Osteoblast (primary cell): ENCODE measurements at places on chromosomes 3 and 15. TPM values are rescaled to one million over a fixed set of nuclear protein-coding genes. Genes with fewer than 3 reads are reported as not detected.

DNA sequence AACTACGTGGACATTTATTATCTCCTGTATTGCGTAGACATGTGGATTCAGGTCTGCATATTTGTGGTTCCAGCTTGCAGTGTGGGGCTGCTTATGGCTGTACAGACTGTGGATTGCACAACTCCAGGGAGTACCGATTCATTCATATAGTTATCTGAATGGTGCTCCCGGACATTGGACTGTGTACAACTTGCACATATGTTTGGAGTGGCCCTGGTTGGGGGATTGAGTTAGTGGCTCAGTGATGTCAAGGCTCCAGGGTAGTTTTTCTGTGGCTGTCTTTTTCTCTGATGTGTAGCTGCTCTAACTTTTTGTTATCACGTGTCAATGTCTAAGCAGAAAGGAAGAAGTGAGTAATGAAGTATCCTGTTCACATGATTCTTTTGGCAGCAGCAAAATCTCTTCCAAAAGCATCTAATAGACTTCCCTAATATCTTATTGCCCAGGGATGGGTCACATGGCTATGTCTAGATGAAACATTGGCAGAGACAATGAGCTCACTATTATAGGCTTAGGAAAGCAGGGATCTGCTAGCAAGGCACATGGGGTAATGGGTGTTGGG is 15.8 kb downstream of the ST3GAL6 start:
- peak; percentile 84 for DNase-seq
- H3K36me3 ChIP-seq, result no peaks in the 10 kb centered on the region
- H3K27me3 ChIP-seq, result no peaks in the 10 kb centered on the region
- peak overlapping the region; percentile 13 for H3K4me3 ChIP-seq
- H3K4me1 ChIP-seq, result peaks cover 54% of the 10 kb centered on the region
- peak overlapping the region; percentile 84 for H3K27ac ChIP-seq

CACNA2D3 gene
- under 0.01 and 0.36 TPM in 2 replicates for total RNA-seq

- H3K4me1 ChIP-seq, result no peaks in the 10 kb centered on the region
- H3K27ac ChIP-seq, result no peak within 1 kb of the TSS
- H3K27me3 ChIP-seq, result peaks cover 29% of the 10 kb centered on the region
- H3K4me3 ChIP-seq, result no peak within 1 kb of the TSS
- H3K36me3 ChIP-seq, result no peaks in the 10 kb centered on the region
Observed at GRCh38 chr3:156120528-156121251, at the start of gene KCNAB1. TSS of gene KCNAB1 (plus strand) at chr3:156120578.

TPRG1 gene
- total RNA-seq, result 3.5 and 6.5 TPM in 2 replicates

SNX4 gene
- 34.5 and 36.2 TPM in 2 replicates for total RNA-seq

GRCh38 chr3:25094932-25095685 is 333.0 kb upstream of the RARB start:
- no peak overlapping the region for H3K27ac ChIP-seq
- no peaks in the 10 kb centered on the region for H3K4me1 ChIP-seq
- no peak overlapping the region for H3K4me3 ChIP-seq
- no peak for DNase-seq

DNA sequence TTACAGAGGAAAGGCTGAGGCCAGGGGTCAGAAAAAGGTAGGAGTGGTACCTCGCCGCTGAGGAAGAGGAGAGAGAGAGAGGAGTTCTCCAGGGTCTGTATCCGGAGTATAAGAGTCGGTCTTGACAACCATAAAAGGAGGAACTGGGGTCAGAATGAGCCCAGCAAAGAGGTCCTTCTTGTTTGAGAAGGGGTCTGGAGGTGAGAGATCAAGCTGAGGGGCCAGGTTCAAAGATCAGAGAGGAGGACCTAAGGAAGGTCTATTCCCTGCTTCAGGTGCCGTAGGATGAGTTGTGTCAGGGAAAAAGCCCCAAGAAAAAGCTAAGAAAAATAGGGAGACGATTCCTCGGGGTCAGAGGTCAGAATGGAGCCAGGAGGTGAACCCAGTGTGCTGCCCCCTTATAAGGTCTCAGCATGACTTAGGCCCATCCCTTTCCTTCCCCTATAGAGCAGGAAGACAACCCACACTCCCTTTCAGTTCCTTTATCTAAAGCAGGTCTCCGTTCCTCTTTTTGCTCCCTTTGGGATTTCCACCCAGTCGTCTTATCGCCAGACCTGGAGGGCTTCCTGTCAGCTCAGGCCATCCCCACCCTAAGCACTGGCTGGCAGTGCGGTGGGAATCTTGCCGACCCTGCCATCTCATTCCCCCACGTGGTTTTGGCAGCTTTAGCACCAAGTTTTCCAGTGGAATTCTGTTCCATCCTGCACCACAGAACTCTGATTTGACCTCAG is 651 bp downstream of the MTMR14 start:
- H3K27ac ChIP-seq, result peak overlapping the region; percentile 69
- DNase-seq, result peak; percentile 81
- no peaks in the 10 kb centered on the region for H3K27me3 ChIP-seq
- H3K36me3 ChIP-seq, result peaks cover 22% of the 10 kb centered on the region

DNA sequence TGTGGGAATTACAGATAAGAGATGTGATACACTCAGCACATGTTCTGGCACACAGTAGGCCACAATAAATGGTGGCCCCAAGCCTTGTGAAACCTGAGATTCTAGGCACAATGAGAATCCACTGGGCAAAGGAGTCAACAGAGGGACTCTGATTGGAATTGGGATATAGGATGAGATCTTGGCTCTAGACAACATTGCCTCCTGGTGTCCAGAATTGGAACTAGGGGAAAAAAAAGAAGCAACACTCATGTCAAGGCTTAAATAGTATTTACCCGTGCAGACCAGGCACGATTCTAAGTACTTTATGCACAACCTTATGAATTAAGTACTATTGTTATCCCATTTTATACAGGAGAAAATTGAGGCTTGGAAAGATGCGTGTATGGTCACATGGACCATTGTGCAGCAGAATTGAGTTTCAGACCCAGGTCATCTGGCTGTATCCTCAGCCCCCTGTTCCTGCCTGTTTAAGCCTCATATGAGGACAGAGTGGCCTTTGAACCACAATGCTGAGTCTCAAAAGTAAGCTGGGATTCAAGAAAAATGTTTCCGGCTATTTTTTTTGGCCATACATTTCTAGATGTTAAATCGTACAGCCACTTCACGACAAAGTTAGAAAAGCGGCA is 124.8 kb downstream of the SV2B start:
- peak; percentile 72 for DNase-seq
- no peak overlapping the region for H3K4me3 ChIP-seq
- no peaks in the 10 kb centered on the region for H3K27me3 ChIP-seq
- no peaks in the 10 kb centered on the region for H3K4me1 ChIP-seq
- no peak overlapping the region for H3K27ac ChIP-seq

- no peak for DNase-seq
- H3K36me3 ChIP-seq, result no peaks in the 10 kb centered on the region
- peaks cover 63% of the 10 kb centered on the region for H3K27me3 ChIP-seq
- H3K4me3 ChIP-seq, result no peak overlapping the region
- no peaks in the 10 kb centered on the region for H3K4me1 ChIP-seq
- no peak overlapping the region for H3K27ac ChIP-seq
Observed at GRCh38 chr3:10524799-10525301, 19.5 kb upstream of the ATP2B2 start.

EEFSEC gene
- 4.4 and 5.1 TPM in 2 replicates for total RNA-seq

DNA sequence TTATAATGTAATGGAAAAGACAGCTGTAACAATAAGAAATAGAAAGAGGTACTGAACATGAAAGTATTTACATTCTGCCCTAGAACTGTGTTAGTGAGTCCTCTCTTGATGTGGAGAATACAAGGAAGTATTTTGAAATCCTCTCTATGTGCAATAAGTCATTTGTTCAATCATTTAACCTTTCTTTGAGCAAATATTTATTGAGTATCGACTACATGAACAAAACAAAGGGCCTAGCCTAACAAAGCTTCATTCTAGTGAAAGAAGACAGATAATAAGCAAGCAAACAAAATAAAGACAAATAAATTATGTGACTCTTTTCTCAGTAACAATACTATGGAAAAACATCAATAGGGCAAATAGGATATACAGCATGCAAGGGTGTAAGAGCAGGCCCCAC is 354.9 kb upstream of the ATP11B start:
- H3K27me3 ChIP-seq, result no peaks in the 10 kb centered on the region
- no peak overlapping the region for H3K27ac ChIP-seq
- H3K4me1 ChIP-seq, result no peaks in the 10 kb centered on the region
- H3K36me3 ChIP-seq, result no peaks in the 10 kb centered on the region

- H3K4me1 ChIP-seq, result peaks cover 25% of the 10 kb centered on the region
- peak overlapping the region; percentile 53 for H3K27ac ChIP-seq
- H3K27me3 ChIP-seq, result no peaks in the 10 kb centered on the region
- no peak overlapping the region for H3K4me3 ChIP-seq
- H3K36me3 ChIP-seq, result no peaks in the 10 kb centered on the region
- DNase-seq, result peak; percentile 32
Observed at GRCh38 chr3:190064112-190064511, 56.6 kb downstream of the P3H2 start.

PPM1L gene
- 2.4 and 4.3 TPM in 2 replicates for total RNA-seq

DNA sequence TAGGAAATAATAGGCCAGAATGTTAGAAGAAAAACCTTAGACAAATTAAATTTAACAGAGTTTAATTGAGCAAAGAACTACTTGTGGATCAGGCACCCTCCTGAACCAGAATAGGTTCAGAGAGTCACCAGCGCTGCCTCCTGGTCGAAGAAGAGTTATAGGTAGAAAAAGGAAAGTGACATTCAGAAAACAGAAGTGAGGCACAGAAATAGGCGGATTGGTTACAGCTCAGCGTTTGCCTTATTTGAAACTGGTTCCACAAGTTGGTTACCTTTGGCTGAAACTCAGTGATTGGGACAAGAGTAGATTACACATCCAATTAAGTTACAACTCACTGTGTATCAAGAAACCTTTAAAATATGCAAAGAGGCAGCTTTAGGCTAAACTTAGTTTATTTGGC is 4.4 kb downstream of the AADAC start:
- peaks cover 4% of the 10 kb centered on the region for H3K4me1 ChIP-seq
- no peak for DNase-seq
- no peak overlapping the region for H3K4me3 ChIP-seq
- H3K36me3 ChIP-seq, result no peaks in the 10 kb centered on the region
- H3K27me3 ChIP-seq, result no peaks in the 10 kb centered on the region
- no peak overlapping the region for H3K27ac ChIP-seq

DNA sequence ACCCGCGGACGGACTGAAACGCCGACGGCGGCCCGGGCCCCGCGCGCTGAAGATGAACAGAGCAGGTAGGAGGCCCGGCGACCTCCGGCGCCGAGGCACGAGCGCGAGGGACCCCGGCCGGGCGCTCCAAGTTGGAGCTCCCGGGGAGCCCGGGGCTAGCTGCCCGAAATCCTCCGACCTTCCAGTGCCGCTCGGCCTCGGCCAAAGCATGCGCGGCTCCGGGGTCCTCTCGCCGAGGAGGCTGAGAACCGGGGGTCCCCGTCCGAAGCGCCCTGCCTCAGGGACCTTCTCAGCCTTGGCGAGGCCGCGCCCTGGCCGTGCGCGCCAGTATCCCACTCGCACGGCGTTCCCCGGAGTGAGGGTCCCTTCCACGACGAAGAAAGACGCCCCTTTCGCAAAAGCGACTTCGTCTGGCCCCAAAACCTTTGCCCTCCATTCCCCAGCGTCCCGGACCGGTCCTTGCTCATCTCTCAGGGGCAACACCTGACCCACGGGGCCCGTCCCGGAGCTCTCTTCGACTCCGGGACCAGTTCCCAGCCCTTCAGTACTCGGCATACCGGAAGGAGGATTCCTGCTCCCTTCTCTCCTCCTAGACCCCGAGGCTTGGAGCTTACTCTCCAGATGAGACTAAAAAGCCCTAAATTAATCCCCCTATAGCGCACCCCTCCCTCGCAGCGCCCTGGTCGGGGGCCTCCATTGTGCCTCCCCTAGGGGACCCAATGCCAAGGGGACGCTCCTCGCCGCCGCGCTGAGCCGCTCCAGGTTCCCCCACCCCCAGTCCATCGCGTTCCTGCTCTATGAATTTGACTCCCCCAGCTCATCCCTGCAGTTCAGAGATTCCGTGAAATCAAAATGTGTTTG is 7.7 kb upstream of the FGD5 start:
- peaks cover 37% of the 10 kb centered on the region for H3K27me3 ChIP-seq
- no peak for DNase-seq
- no peaks in the 10 kb centered on the region for H3K36me3 ChIP-seq
- no peak overlapping the region for H3K27ac ChIP-seq

- DNase-seq, result peak; percentile 76
- H3K27ac ChIP-seq, result peak overlapping the region; percentile 92
- H3K36me3 ChIP-seq, result peaks cover 12% of the 10 kb centered on the region
- no peaks in the 10 kb centered on the region for H3K27me3 ChIP-seq
Observed at GRCh38 chr3:132543011-132543739, 53.9 kb upstream of the ACKR4 start.

- DNase-seq, result no peak
- H3K27ac ChIP-seq, result peak overlapping the region; percentile 12
- H3K4me1 ChIP-seq, result peaks cover 95% of the 10 kb centered on the region
Observed at GRCh38 chr15:60386615-60387014, 11.2 kb downstream of the ANXA2 start.

CXCR6 gene
- not detected in 2 replicates for total RNA-seq

GRCh38 chr3:40842714-40843113 is 318.0 kb downstream of the ZNF621 start:
- no peaks in the 10 kb centered on the region for H3K4me1 ChIP-seq
- no peaks in the 10 kb centered on the region for H3K36me3 ChIP-seq
- H3K27ac ChIP-seq, result no peak overlapping the region
- no peaks in the 10 kb centered on the region for H3K27me3 ChIP-seq
- DNase-seq, result no peak

CYP8B1 gene
- total RNA-seq, result not detected in 2 replicates

DNA sequence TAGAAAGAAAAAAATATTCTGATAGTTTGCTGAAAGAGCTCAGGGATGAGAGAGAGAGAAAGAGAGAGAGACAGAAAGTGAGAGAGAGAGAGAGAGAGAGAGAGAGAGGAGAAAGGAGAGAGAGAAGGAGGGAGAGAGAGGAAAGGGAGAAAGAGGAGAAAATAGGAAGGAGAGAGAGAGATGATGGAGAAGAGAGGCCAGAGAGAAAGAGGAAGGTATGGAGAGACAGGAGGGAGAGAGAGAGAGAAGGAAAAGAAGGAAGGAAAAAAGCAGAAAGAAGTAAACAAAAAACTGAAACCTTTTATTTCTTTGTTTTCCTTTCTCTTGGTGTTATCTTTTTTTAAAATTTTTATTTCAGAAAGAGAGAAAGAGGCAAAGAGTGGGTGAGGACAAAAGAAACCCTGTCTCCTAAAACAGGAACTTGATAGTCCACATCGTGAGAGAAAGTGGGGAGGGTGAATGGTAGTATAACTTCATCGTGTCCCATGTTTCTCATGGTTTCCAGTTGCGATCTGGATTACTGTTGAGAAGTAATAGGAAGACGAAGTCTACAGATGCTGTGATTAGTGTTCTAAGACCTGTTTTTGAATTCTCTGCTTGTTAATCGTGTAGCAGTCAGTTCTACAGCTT is 279.7 kb downstream of the LPP start:
- peak; percentile 27 for DNase-seq
- peaks cover 26% of the 10 kb centered on the region for H3K4me1 ChIP-seq
- H3K4me3 ChIP-seq, result no peak overlapping the region
- H3K36me3 ChIP-seq, result peaks cover 5% of the 10 kb centered on the region

GRCh38 chr15:99125061-99125891 is 20.4 kb downstream of the SYNM start:
- no peaks in the 10 kb centered on the region for H3K27me3 ChIP-seq
- peaks cover 27% of the 10 kb centered on the region for H3K4me1 ChIP-seq
- peak; percentile 44 for DNase-seq

INSYN1 gene
- total RNA-seq, result 3.8 and 4.7 TPM in 2 replicates

DNA sequence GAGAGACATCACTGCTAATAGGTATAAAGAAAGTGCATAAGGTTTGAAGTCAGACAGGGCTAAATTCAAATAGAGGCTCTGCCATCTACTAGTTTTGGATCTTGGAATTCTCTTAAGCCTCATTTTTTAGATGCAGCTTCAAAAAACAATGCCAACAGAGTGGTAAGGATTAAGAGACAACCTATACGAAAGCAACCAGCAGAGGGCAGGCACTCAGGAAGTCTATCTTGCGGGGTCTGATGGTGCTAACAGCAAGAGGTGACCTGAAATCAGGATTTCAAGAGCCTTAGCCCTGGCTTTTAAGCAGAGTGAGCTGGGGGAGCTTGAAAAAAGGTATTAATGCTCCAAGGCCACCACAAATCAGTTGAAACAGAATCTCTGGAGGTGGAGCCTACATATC is 40.7 kb downstream of the LDHAL6B start:
- H3K36me3 ChIP-seq, result peaks cover 30% of the 10 kb centered on the region
- no peak overlapping the region for H3K4me3 ChIP-seq
- H3K4me1 ChIP-seq, result no peaks in the 10 kb centered on the region
- peak; percentile 65 for DNase-seq
